ENCODE measurements at places on chromosomes 6 and 20. TPM values are rescaled to one million over a fixed set of nuclear protein-coding genes. Genes with fewer than 3 reads are reported as not detected.

PLG gene
- not detected for total RNA-seq

SLC23A2 gene
- total RNA-seq: 4.6 TPM

CYP21A2 gene
- 0.88 TPM for total RNA-seq

- no peak for DNase-seq
These were observed 50.3 kb downstream of the ANKRD6 start for GRCh38 chr6:89483111-89483720.

DNA sequence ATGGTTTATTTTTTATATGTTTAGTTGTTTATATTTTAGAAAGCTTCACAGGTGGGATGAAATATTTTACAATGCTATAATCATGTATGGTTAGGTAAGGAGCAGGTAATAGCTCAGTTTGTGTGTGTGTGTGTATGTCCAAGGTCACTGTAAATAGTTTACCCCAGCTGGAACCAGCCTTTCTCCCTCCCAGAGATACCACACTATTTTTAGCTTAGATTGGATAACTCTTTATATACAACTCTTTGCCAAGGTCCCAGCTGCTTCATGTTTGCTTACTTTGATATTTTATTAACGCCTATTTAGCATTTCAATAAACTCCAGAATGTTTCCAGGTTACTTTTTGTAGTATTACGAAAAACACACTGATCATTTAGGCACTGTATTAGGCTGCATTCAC lies 1.8 kb upstream of the PEX7 start:
- DNase-seq: no peak

DNA sequence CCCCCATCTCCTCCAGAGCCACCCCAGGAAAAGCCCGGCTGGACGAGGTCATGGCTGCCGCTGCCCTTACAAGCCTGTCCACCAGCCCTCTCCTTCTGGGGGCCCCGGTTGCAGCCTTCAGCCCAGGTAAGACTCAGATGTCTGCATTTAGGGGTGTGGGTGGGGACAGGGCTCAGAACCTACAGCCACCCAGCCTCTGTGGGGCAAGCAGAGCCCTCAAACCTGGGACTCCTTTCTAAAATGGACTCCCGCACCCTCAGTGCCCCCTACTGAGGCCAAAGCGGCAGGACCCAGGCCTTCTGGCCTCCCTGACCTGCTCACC lies 1.7 kb downstream of the SLC2A4RG start:
- no peak for DNase-seq

DNA sequence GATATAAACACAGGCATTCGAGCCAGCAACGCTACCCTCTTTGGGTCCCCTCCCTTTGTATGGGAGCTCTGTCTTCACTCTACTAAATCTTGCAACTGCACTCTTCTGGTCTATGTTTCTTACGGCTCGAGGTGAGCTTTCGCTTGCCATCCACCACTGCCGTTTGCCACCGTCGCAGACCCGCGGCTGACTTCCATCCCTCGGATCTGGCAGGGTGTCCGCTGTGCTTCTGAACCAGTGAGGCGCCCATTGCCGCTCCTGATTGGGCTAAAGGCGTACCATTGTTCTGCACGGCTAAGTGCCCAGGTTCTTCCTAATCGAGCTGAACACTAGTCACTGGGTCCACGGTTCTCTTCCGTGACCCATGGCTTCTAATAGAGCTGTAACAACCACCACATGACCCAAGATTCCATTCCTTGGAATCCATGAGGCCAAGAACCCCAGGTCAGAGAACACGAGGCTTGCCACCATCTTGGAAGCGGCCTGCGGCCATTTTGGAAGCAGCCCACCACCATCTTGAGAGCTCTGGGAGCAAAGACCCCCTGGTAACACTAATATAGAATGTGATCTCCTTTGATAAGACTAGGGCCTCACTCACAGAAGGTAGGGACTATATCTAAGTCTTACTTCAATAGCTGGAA lies 973 bp downstream of the UBD start:
- DNase-seq: no peak

DNA sequence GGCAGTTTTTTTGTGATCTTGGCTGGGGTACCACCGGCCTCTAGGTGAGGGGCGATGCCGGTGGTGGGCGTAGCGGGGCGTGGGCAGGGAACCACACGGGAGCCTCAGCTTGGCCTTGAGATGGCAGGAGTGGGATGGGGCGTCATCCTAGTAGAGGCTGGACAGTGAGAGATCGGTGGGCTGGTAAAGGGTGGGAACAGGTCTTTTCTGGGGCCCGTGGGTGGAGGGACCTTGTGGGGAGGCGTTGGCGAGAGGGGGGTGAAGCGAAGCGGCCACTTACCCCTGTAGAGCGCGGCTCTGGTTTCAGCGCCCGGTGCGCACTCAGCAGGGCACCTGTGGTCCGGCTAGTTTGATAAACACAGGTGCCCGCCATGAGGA lies 12.0 kb downstream of the ITPR3 start:
- no peak for DNase-seq
